NCI-H1048 (cell line): ENCODE measurements at places on chromosomes 5 and 9.

DNA sequence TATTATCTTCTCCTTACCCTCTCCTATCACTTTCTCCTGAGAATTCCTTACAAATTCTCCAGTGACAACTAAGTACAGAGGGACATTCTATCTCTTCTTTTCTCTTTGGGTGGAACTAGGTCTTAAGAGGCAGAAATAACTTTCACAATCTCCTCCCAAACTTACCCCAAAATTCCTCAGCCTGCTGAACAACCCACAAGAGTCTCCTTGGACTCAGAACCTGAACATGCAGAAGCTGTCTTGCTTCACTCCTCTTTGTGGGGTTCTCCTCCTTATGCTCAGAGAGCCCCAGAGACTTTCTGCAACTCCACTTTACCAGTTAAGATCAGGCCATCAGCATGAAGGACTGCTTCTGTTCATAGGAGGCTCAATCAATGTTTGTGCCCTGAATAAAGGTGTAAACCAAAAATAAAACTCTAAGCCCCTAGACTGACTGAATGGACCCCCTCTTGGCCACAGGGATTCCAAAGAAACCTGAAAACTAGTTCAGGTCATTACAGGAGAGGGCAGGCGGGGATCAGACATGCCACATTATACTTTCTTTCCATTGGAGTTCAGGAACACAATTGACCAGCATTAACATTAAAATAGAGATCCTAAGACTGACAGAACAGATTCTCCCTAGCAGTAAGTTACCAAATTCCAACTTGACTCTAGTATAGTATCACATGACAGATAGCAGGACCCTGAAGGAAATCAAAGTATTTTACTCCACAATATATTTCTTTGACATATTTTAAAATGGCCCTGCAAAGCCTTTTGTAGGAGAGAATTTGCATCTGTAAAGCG lies 179.7 kb upstream of the FBXL17 start:
- DNase-seq = no peak

DNA sequence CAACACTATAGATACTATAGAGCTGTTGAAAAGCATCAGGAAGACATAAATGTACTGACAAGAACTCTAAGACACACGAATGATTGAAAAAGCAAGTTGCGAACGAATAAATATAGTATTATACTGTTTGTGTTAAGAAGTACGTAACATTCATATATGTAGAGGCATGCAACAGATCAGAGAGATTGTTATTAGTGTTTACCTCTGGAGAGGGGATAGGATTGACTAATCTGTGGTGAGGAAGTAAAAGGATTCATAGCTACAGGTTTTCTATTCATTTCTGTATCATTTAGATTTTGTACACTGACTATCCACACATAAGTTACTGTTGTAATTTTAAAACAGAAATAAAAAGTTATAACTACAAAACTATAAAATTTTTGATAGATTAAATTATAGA lies 147.6 kb upstream of the SV2C start:
- no peak for DNase-seq

DNA sequence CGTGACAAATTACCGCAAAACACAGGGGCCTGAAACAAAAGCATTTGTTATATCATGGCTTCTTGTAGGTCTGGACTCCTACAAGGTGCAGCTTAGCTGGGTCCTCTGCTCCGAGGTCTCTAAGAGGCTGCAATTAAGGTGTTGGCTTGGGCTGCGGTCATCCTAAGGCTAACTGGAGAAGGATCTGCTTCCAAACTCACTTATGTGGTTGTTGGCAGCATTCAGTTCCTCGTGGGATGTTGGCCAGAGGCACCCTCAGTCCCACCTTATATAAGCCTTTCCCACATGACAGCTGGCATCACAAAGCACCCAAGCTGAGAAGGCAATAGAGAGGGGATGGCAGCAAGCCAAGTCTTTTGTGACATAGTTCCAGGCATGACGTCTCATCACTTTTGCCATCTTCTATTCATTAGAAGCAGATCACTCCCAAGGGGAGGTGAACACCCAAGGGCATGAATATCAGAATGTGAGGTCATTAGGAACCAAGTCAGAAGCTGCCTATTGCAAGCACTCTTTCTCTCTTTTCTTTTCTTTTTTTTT lies 47.9 kb upstream of the ZBTB43 start:
- no peak for DNase-seq

DNA sequence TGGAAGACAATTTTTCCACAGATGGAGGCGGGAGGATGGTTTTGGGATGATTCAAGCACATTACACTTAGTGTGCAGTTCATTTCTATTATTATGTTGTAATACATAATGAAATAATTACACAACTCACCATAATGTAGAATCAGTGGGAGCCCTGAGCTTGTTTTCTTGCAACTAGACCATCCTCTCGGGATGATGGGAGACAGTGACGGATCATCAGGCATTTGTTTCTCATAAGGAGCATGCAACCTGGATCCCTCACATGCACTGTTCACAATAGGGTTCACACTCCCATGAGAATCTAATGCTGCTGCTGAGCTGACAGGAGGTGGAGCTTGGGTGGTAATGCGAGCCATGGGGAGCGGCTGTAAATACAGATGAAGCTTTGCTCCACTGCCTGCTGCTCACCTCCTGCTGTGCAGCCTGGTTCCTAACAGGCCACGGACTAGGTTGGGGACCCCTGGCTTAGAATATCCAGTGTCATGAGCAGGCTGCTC lies 1.6 kb downstream of the STKLD1 start:
- no peak for DNase-seq

DNA sequence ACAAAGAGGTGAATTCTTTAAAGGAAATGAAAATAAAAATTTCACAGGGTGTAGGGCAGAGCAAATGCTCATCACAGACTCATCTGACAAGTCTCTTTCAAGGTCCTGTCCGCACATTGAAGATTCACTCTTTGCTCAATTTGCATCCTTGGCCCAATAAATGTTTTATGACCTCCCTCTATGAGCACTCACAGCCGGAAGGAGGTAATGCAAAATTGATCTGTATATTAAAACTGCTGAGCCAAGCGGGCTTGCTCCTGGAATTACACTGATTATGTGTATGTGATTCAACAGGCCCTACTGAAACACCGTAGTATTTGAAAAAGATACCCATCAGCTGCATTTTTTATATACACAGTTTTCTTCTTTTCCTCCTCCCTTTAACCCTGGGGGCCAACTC lies 246.8 kb downstream of the IZUMO3 start:
- DNase-seq = no peak

DNA sequence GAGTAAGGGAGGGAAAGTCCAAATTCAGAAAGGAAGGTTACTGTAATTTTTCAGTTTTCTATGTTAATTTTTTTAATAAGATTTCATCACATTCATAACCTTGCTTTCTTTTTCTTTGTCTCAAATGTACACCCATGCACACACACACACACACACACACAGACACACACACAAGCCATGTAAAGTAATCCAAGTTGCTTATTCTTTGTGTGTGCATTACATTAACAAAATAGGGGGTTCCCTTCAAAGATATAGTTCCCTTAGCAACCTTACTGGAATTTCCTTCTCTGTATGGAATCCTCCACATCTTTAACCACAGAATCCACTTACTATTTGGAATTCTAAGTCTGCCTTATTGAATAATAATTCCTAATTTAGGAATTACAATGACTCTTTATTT lies 32.7 kb downstream of the ZNF366 start:
- no peak for DNase-seq

DNA sequence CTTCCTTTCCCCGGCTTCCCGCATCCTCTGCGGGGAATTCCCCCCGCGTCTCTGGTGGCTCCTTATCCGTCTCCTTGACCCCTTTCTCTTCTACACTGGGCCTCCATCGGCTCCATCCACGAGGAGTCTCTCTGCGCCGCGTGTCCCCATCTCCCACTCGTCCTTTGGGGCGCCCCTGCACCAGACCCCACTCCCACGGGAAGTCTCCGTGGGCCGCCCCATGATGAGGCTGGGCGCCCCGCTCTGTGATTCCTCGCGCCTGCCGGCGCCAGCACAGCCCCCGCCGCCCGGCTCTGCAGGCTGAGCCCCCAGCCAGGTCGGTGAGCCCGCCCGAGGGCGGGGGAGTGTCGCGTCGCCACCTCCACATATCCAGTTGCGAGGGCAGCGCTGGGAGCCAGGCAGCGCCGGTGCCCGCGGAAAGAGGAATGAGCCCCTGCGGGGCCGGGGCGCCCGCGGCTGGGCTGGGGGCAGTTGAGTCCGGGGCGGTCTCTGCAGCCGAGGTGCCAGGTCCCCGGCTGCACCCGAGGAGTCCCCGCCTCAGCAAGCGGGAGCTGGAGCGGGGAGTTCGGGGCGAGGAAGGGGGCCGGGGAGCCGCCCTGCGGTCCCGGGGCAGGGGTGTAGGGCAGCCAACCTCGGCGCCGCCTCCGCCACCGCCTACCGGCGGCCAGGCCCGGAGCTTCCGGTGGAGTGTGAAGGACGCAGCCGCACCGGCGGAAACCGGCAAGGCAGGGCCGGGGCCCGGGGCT lies 2.1 kb upstream of the TRAF1 start:
- no peak for DNase-seq

GRCh38 chr5:95660060-95660459 lies 13.5 kb downstream of the RFESD start:
- no peak for DNase-seq

DNA sequence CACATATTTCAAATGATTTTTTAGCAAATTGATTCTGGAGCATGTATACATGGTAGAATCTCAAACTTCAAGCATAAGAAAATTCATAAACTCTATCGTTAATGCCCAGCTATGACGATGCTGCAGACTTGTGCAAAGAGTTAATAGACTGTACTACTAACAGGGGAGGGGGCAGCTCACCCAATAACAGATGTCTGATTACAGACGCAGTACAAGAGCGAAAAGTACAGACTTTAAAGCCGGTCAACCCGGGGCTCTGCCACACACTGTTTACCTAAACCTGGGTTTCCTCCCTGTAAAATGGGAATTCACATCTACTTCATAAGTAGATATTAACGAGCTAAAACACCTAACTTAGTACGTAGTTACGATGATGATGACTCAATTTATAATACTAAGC lies 651 bp downstream of the TRIM23 start:
- DNase-seq = no peak
